ENCODE measurements at places on chromosomes 5 and 9.

DNA sequence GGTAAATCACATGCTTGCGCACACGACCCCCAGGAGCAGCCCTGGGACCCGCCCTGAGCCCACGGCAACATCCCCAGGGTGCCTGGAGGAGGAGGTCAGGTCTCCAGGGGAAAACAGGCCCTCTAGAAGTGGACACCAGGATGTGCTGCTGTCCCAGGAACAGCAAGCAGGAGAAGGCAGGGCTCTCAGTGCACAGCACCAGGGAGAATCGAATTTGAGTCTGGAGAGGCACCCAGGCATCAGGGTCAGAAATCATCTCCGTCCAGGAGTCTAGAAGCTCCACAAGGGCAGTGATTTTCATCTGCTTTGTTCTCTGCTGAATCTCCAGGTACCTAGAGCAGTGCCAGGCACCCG is 93.6 kb downstream of the PAX5 start:
- no peak for DNase-seq

DNA sequence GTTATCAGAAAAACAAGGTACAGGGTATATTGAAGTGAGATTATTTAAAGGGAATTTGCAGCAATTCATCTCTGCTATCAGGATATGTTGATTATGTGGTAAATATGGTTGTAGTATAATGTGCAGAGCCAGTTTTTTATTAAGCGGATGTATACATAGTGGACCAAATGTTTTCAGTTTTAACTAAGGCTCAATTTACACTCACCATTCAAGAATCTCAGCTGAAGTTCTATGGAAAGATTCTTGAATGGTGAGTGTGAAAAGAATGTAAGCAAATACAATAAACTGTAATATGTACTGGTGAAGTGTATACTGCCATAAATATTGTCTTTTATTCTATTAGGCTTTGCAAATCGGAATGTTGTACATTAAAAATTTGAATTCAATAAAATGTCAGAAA is 895.9 kb upstream of the CDH10 start:
- DNase-seq: no peak

DNA sequence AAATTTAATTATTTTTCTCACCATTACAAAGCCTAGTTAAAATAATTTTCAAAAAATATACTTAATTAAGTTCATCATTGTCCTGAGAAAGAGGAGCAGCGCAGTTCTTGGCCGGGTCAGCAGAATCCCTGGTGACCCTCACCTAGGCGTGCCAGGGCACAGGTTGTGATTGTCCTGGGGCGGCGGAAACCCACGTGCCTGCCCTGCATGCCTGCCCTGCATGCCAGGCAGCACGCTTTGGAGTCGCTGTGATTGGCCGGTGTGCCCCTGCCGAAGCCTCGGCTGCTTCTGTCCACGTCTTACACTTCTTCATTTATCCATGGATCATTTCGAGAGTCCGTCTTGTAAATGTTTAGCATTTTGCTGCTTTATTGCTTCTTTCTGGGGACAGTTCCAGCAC is 25.6 kb downstream of the SLC12A2 start:
- DNase-seq: no peak

DNA sequence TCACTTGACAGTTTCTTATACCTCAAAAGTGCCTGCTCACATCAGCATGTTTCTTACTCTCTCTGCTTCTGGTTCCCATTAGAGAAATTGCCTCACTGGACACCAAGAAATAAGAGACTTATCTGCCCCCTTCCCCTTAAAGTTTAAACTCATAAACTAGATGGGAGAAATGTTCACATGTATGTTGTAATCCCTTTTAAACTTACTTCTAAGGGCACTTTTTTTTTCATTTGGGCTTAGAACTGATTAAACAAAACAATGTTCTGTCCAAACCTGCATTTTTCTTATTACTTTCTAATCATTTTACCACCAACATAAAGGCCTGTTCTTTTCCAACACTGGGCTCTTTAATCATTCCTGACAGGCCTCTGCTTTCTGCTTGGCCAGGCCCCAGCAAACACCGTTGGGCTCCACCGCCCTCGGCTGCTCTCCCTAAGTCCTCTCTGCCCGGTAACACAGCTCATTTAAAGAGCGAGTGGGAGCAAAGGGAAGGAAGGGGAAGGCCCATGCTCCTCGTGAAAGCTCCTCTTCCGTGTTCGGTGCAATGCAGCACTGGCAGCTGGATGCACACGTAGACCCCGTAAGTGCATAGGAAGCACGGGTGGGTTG is 53.4 kb downstream of the ROR2 start:
- no peak for DNase-seq

DNA sequence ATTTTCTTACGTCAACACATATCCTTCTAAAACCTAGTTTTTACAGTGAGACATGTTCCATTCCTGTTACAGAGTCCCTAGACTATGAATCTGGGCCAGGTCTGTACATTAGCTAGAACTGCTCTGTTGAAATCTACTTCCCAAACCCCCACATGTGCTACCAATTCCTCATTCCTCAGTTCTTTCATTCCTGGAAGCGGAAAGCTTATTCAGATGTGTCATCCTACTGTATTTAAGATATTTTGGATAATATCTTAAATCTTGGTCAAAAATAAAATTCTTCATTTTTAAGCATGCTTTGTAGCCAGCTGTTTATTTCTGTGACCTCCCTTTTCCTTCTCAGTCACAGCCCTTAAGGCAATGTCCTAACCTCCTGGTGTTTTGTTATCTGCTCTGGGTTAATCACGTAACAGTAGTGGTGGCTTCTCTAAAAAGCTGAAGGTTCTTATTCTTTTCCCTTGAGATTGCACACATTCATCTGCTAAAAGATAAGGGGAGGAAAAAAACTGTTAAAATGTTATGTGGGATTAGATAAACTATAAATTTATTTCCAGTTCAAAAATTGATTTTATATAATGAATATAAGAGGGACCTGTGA is 35.6 kb downstream of the GLRX start:
- no peak for DNase-seq

DNA sequence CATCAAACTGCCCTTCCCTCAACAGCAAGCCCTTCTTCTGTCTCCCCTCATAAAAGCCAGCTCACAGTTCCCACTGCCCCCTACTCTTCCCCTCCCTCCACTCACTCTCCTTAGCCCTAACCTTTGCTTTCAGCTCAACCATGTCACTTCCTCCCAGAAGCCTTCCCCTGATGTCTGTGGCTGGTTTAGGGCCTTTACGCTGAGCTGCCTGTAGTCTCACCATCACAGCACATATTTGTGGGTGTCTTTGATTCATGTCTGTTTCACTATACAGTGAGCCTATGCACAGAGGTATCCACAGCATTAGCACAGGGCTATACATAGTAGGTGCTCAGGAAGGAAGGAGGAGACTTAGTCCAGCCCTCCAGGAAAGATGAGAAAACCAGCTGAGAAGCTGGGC is 34.7 kb downstream of the C9orf50 start:
- no peak for DNase-seq

DNA sequence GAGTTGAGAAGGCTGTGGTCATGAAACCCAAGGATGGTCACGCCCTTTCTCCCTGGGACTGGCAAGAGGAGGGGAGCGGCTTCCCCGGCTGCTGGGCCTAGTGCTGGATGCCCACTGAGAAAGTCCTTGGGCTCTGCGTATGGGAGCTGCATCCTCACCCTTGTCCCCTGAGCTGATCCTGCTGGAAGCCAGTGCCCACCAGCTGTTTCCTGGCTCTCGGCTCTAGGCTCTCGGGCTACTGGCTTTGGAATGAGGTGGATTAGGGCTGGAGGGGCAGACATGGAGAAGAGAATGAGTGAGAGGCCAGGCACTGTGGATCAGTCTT is 149.3 kb upstream of the PPP1R26 start:
- no peak for DNase-seq

DNA sequence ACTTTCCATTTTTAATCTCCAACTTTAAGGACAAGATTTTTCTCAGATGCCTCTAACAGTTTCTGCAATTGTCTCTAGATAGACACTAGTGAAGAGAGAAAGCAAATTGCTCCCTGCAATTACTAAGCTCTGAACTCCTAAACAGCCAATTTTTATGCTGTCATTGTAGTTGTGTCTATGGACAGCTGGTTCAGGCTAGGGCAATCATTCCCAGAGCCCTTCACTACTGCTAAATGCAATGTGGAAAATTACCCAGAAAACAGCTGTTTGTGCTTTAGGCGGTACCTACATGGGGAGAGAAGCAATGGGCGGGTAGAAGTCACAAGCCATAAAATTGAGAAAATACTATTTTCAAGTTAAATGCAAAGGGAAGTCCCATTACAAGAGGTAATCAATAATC is 211.6 kb downstream of the SPOCK1 start:
- DNase-seq: no peak

DNA sequence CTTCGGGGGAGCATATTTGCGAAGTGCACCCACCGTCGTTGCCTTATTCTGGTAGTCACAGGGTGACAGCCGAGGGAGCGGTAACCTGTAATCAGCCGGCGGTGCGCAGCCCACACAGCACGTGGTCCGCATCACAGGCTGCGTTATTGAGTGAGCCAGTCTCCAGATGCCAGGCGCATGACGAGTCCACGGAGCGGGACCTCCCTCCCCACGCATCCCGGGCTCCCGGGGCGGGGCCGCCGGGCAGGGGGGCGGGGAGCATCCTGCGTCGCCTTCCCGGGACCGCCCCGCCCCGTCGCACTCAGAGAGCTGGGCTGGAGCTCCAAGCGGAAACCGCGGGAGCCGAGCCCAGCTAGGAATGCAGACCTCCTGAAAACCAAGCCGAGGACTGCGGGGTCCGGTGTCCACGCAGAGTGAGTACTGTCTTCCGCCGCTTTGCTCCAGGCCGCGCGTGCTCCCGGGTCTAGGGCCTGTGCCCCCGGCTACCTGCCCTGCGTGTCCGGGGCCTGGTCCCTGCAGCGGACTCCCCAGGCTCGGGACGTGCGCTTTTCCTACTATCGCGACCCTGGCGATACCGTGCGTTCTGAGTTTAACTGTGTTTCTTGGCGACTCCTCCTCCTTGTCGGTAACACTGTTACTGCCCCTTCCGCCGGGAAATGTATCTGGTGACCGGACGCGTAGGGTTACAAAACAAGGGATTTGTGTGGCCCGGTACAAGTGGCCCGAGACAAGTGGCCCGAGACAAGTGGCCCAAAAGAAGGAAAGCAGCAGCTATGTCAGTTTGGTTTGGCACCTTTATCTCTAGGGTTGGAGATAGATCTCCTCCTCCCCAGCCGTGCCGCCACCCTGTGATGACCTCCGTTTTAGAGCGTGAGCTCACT is 40.6 kb downstream of the CAST start:
- peak; percentile 94 for DNase-seq

GRCh38 chr9:111913159-111913558 is 16.5 kb downstream of the UGCG start:
- DNase-seq: no peak

GRCh38 chr5:75053054-75053303 is 621 bp upstream of the GCNT4 start:
- no peak for DNase-seq

GRCh38 chr5:77300451-77300850 is 90.0 kb downstream of the PDE8B start:
- DNase-seq: no peak

DNA sequence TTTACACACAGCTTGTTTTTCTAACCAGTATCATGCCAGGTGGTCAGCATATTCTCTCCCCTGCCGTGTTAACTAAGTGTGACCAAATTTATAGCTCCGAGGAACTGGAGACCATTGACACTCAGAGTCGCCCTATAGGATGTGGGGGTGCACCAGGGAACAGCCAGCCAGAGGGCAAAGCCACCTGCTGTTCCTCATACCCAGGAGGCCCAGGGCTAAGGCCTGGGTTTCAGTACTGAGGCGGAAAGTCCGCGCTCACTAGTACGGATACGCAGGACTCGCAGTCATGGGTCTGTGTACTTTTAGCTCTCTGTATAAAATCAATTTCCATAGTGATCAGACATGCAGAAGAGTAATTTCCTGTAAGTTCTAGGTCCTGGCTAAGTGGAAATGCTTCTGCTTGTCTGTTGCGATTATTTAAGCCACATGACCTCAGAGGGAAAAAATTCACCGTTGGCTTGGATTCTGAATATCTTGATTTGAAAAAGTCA is 247.0 kb downstream of the AOPEP start:
- no peak for DNase-seq

DNA sequence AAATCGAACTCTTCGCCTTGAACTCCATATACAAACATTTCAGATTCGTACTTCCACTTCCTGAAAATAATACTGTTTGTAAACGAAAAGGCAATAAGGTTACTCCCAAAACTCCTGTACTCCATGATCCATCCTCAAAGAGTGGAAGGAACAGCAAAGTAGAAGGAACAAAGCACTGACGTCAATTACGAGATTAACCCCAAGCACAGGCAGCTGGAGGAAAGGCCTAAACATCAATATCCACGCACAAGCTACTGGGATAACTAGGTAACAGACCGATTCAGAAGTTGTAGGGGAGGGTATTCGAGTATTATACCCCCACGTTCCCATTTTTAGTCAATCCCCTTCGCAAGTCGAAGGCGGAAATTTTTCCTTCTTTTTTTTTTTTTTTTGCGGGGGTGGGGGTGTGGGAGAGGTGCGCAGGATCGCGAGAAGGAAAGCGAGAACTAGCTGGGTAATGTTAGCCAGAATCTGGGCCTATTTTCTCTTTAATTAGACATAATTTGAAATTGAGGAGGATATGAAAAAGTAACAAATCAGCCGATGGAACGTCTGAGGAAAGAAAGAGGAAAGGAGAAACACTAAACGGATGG is 909 bp downstream of the AFF4 start:
- DNase-seq: no peak

DNA sequence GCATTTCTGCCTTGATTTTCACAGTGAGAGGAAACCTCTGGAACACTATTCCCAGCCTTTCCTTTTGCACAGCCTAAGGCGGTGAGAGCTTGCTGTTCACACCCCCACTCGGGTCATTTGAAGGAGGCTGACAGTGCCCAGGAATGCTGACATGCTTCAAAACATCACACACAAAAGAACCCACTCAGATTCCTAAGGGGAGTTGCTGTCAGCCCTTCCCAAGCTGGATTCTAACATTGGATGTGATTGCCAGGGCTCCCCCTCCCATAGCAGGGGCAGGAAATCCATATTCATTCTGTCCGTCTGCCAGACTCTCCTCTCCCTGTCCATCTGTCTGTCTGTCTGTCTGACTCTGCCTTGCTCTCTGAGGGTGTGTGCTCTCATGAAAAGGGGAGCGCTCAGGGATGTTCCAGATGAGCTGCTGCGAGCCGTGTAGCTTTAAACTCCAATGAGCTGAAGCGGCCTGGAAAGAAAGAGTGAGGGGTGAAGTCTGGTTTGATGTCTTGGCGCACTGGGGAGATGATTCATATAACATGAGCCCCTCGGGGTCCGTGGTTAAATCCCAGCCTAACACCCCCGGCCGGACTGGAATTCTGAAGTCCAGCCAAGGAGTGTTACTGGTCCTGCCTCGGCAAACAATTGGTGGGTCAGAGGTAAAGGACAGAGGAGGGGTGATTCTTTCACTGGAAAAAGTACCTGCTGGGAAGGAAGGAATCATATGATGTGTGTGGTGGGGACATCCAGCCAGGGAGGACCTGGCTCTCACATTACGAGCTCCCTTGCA is 517.0 kb downstream of the CCDC171 start:
- no peak for DNase-seq

Measured in amniotic stem cell (primary cell).